ENCODE measurements at places on chromosomes 13 and 19.

GRCh38 chr19:58511353-58512208, at the start of gene SLC27A5:
SLC27A5 (minus strand) TSS chr19:58511992; CDS start chr19:58511955, 37 bp downstream.
- no peak for DNase-seq

DNA sequence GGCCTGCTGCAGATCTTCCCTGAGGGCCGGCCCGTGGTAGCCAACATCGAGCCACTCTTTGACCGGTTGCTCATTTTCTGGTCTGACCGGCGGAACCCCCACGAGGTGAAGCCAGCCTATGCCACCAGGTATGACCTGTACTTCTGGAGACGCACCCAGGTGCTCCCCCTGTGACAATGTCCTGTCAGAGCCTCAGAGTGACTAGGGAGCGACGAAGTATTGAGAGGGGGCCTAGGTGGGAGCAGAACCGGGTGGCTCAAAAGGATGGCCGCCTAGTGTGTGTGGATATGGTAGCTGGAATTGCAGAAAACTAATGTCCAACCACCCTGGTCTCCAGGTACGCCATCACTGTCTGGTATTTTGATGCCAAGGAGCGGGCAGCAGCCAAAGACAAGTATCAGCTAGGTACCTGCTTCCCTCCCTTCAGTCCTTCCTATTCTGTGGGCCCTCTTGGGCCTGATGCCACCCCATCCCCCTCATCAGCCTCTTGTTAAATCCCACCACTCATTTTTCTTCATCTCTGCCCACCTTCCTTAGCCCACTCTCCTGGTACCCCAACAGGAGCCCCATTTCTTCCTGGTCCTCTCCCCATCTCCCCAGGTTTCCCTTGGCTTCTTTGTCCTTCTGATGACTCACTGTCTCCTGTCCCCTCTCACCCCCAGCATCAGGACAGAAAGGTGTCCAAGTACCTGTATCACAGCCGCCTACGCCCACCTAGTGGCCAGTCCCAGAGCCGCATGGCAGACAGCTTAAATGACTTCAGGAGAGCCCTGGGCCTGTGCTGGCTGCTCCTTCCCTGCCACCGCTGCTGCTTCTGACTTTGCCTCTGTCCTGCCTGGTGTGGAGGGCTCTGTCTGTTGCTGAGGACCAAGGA, 8.4 kb downstream of the EGLN2 start:
- DNase-seq, result no peak

GRCh38 chr13:108919036-108919907, 289.9 kb downstream of the MYO16 start:
- DNase-seq, result no peak

DNA sequence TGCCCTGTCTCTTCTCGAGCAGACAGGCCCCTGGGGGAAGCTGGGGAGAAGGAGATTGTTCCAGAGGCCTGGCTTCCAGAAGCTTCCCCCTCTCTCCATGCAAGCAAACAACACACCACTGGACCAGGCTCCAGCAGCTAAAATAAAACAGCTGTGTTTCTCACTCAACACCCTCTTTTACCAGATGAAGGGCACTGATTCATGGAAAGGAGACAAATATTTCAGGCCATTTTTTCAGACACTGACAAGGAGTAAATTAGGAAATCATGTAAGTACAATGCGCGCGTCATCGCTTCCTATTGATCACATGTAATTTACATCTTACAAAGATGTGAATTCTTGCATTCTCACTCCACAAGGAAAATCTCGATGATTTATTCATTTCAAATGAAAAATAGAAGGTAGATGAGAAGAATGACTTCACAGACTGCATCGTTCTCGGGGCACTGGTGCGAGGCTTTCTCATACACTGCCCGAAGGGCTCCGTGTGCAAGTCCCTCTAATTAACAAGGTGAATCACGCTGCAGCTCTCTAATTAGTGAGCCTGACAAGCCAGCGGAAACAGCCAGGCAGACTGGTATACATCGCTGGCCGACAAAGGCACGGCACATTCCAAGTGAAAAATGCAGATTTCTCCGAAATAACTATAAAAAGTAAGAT, 153.6 kb downstream of the KCTD15 start:
- DNase-seq, result no peak
